ENCODE measurements at places on chromosomes 6 and 20.

GRCh38 chr6:43698584-43699349 is 11.2 kb upstream of the MRPS18A start:
- no peak for ATAC-seq

GRCh38 chr6:33549196-33549595 is 30.9 kb downstream of the BAK1 start:
- no peak for ATAC-seq

GRCh38 chr20:38446441-38447209 is 11.5 kb upstream of the SNHG17 start:
- peak; percentile 98 for ATAC-seq

DNA sequence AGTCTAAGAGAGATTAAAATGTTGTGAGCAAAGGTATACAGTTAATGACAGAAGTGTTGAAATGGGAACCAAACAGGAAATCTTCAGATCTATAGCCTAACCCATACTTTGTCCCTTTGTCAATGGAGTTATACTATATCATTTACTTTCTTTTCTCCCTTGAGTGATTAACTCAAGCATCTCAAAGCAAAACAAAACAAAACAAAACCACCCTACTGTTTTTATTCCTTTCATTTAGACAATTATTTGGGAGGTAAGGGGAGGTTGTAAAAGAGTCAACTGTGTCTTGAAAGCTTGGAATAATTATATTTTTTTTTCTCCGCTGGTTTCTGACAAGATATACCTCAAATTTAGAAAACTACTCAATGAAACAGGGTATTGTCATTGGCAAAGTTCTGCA is 139.8 kb upstream of the HMGN3 start:
- ATAC-seq, result no peak

GRCh38 chr6:65505736-65506135 is 201.3 kb downstream of the EYS start:
- ATAC-seq, result no peak

DNA sequence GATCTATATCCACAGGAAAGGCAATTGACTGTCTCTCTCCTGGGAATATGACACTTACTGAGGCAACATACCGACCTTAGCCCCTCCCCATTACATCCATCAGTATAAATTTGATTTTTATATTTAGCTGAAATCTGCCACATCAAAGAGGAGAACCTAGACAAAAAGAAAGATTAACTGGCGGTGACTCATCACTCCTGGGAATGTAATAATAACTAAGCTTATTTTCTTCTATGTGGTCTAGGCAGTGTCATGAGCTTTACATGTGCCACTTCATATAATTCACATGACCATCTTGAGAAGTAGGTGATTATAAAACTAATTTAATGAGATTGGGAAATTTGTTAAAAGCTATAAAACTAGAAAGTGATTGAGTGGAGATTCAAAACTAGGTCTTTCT is 520.0 kb upstream of the HS3ST5 start:
- ATAC-seq, result no peak

GRCh38 chr6:169714178-169714577 is 10.1 kb downstream of the PHF10 start:
- peak; percentile 63 for ATAC-seq

DNA sequence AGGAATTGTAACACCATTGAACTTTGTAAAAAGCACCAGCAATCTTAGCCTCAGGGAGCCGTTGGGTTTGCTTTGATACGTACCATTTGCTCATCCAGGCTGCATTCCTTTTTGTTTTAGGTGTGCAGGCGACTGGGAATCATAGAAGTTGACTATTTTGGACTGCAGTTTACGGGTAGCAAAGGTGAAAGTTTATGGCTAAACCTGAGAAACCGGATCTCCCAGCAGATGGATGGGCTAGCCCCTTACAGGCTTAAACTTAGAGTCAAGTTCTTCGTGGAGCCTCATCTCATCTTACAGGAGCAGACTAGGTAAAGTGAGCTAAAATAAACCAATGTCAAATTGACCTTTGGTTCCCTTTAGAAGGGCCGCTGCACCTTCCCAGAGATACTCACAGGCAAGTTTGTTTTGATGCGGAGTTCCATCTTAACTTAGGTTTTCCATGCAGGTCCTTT is 1.6 kb downstream of the MYLIP start:
- no peak for ATAC-seq

- no peak for ATAC-seq
Observed at GRCh38 chr20:9408422-9409300, 105.7 kb upstream of the LAMP5 start.

GRCh38 chr20:62441987-62442539 is 14.7 kb upstream of the RBBP8NL start:
- ATAC-seq, result no peak

DNA sequence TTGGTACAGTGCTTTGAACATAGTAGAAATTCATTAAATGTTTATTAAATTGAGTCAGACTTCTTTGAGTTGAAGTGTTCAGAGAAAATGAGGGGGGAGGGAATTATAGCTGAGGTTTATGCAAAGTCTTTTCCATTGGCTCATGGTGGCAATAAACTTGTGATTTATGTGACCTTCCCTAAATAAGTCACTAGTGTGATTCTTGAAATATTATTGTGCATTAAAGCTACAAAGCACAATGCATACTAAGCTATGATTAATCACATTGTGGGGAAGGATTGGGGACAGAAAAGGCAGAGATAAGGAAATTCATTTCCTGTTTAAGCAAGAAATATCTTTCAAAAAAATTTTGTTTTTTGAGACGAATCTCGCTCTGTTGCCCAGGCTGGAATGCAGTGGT is 877.5 kb downstream of the TFAP2A start:
- peak; percentile 29 for ATAC-seq

GRCh38 chr6:150184850-150185731 is 42.2 kb downstream of the PPP1R14C start:
- ATAC-seq, result no peak

GRCh38 chr6:30212865-30213666 is at the start of gene TRIM26:
TSS of gene TRIM26 (minus strand) at chr6:30213406. CDS start at chr6:30199103, 14,303 bp downstream.
- peak; percentile 90 for ATAC-seq

DNA sequence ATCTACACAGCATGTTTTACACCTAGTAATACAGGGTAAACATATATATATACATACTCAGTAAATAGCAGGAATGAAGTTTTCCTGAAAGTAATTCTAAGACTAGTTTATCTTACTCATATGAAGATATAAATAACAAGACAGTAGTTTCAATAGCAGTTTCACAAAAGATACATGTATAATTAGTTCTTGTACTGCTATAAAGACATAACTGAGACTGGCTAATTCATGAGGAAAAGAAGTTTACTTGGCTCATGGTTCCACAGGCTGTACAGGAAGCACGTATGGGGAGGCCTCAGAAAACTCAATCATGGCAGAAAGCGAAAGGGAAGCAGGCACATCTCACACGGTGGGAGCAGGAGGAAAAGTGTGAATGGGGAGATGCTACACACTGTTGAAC is 16.9 kb downstream of the RARS2 start:
- no peak for ATAC-seq
